ENCODE measurements at places on chromosomes 2 and 18.

- DNase-seq: no peak
Observed at GRCh38 chr2:40430776-40431599, 20.9 kb downstream of the SLC8A1 start.

- no peak for DNase-seq
Observed at GRCh38 chr2:70830366-70830765, 5.2 kb downstream of the CD207 start.

DNA sequence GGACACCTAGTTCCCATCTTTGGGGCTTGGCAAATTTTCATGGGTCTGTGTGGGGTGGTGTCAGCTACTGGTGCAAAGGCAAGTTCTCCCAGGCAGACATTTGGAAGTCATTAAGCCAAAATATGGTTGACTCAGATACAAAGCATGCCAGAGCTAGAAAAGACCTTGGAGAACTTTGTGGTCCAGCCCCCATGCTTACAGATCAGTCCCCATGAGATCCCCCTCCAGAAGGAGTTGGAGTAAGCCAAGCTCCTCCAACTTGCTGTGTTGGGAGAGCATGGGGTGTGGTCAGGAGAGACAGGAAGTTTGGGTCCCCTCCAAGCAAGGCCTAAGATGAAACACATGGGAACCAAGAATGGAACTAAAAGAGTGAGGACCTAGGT lies 224.5 kb downstream of the CYP26B1 start:
- no peak for DNase-seq

- no peak for DNase-seq
Observed at GRCh38 chr2:46982351-46983064, 66.9 kb upstream of the MCFD2 start.

DNA sequence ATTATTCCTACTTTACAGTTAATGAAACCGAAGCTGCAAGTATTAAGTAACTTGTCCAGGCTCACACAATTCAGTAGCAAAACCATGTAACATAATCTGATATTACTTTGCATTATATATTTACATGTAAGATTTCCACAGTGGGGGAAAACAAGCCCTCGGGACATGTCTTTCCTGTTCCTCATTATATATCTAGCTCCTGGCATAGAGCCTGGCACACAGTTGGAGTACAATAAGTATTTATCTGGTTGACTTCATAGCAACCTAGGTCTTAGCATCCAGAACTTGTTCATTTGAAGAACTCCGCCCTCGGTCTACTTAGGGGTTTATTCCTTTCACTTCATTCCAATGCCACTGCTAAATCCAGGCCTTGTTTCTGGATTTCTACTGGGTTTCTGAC lies 1.6 kb upstream of the RBM45 start:
- no peak for DNase-seq

GRCh38 chr2:67486041-67486796 lies 89.1 kb downstream of the ETAA1 start:
- no peak for DNase-seq

DNA sequence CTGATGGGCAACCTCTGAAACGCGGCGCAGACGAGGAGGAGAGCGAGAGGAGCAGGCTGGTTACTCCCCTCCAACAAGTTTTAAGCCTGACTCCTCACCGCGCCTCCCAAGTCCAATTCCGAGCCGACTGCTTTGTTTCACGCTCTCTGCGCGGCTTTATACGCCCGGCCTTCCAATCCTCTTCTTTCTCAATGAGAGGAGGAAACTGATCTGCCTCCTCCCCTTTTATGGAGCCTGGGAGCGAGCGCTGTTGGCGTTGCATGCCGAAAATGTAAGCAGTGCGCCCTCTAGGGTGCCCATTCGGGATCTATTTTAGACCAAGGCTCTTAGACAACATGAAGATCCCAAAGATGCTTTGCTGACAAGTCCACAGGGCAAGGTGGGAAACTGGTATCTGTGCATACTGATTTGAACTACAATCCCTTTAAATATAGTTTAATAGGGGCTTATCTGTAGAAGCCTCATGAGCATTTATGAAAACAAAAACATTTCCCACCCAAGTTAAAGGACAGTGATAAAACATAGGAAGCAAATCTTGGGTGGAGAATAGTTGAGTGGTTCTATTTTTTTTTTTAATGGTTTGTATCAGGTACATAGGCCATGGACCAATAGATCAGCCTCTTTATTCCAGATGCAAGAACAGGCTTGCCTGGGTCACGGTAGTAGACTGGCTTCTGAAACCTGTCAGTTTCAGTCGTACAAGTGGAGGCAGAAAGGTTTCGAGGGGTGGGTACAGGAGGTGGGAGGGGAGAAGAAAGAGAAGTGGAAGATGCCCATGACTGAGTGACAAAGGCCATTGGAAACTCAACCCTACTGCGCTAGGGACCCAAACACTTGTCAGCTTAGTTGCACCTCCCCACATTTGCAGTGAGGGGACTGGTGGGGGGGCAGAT lies at the start of gene RND3:
TSS of gene RND3 (minus strand) at position 131 of the 893 bp plus-strand sequence. CDS start 250 bp downstream, outside the sequence.
- no peak for DNase-seq

GRCh38 chr2:121884078-121884477 lies 128.6 kb downstream of the TSN start:
- DNase-seq: no peak

GRCh38 chr2:85178980-85179411 lies 45.8 kb downstream of the TCF7L1 start:
- DNase-seq: no peak

GRCh38 chr2:12262681-12263436 lies 453.9 kb upstream of the TRIB2 start:
- no peak for DNase-seq

- DNase-seq: no peak
Observed at GRCh38 chr2:7525746-7526145, 608.5 kb downstream of the RNF144A start.

DNA sequence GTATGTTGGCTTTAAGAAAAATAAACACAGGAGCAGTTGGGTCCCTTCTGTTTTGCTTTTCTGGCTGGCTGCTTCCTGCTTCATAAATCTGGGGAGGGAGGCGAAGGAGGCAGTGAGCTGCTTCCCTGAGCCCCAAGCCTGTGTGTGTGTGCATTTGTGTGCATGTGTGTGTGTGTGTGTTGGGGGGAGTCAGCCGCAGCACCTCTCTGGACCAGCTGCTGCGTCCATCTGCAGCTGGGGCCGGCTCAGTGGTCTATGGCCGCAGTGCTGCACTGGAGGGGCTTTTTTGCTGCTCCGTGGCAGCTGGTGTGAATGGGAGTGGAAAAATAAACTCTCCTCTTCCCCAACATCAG lies 192.3 kb downstream of the RNF144A start:
- no peak for DNase-seq

DNA sequence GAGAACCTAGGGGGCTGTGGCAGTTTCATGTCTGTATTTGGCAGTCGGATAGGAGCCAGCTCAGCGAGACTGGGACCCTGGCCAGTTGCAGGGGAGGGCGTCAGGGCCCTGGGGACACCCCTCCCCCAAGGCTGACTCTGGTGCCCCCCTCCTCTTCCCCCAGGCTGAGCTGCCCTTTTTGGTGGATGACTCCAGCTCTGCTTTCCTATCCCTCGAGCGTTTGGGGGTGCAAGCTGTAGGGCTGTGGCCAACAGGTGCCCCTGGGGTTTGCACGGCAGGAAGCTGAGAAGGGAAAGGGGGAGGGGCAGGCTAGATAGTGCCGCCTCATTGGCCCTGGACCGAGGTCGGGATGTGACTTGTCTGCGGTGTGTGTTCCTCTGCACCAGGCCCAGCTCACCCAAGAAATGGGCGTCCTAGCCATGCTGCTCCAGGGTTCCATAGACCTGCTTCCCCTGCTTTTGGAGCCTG lies 26.4 kb downstream of the SPEG start:
- DNase-seq: no peak

GRCh38 chr2:111624411-111625156 lies 259.4 kb downstream of the ANAPC1 start:
- no peak for DNase-seq

DNA sequence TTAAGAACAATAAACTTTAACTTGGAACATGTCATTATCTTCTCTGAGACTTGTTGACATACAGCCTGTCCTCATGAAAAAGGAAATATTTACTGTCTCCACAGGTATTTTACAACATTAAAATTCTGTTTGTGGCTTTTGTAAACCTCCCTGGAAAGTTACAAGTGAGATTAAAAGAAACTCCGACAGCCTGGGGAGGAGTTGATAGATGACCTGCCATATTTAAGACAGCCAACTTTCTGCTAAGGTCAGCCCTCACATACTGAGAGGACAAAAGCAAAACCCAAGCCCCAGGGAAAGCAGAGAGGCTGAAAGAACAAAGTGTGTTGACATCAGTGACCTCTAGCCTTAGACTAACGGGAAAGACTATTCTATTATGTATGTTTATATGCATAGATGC lies 350.2 kb downstream of the RIT2 start:
- DNase-seq: no peak

DNA sequence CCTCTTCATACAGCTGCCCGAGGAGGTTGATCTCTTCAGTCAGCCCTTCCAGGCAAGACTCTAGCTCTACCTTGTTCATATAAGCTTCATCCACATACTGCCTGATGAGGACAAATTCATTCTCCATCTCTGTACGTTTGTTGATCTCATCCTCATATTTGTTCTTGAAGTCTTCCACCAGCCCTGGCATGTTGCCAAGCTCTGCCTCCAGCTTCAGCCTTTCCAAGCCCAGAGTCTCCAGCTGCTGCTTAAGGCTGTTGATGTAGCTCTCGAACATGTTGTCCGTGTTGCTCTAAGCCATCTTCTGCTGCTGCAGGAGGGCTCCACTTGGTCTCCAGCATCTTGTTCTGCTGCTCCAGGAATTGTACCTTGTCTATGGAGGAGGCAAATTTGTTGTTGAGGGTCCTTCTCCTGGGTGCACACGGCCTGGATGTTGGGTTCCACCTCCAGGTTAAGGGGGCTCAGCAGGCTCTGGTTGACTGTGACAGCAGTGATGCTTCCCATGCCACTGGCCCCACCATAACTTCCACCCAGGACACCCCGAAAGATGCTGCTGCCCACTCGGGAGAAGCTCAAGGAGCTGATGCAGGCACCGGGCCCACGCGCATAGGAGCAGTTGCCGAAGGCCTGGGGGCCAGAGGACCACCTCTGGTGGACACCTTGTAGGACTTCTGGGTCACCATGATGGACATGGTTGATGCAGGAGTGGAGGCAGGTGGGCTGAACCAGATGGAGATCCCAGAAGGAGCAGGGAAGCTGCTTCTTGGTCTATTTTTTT lies 30.3 kb downstream of the ICA1L start:
- DNase-seq: no peak

DNA sequence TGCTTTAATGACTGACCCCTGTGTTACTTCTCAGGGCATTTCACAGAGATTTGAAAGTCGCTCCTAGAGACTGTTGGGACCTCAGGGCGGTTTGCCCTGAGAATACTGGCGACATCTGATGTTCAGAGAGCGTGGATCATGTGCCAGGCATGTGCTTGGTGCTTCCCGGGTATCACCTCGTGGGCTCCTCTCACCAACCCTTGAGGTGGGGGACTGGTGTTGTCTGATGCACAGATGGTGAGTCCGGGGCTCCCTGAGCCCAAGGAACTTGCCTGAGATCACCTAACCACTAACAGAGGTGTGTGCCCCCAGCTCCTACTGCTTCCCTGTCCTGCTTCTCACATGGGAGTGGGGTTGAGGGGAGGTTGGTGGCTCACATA lies 16.2 kb downstream of the ATOH8 start:
- DNase-seq: no peak

DNA sequence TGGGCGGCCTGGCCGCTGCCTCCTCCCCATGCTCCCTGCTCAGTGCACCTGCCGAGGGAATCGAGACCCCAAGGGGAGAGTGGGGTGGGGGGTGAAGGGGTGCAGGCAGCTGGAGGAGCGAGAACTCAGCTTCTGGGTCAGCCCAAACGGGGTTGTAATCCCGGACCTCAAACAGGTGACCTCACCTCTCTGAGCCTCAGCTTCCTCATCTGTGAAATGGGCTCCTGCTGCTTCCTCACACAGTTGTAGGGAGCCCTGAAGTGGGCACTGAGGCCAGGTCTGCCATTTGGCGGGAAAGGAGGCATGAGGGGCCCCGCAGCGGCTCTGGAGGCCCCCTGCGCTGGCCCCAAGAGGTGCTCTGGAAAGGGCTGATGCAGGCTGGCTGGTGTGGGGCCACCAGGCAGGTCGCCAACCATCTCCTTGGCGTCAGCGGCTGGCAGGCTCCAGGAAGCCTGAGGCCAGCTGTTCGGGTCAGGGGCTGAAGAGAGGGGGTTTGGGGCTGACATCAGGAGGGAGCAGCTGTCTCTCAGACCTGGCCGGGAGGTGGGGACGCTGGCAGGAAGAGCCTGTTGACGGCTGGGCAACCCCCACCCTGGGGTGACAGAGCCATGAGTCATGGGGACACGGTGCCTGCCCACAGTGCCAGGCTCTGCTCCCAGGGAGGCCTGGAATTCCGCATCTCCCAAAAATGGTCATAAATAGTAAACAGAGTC lies 4.9 kb downstream of the KLHL30 start:
- no peak for DNase-seq

DNA sequence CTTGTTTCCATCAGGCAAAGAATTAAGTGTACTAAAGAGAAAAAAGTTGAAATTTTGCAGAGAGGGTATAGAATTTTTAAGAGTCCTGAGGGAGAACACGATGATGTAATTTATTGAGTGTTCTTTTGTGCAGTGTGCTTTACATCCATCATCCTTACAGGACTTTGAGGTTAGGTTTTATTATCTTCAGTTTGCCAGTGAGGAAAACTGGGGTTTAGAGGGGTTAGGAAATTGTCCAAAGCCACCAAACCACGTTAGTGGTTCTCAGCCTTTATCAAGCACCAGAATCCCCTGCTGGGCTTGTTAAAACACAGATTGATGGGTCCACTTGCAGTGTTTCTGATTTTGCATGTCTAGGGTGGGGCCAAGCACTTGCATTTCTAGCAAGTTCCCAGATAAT lies 277.5 kb downstream of the KCNS3 start:
- DNase-seq: no peak

GRCh38 chr2:107570876-107571275 lies 255.8 kb upstream of the RGPD4 start:
- DNase-seq: no peak

GRCh38 chr2:227407591-227408151 lies 19.9 kb upstream of the SCYGR1 start:
- DNase-seq: no peak

- no peak for DNase-seq
Observed at GRCh38 chr2:137797641-137798040, 166.6 kb upstream of the HNMT start.

GRCh38 chr2:56624181-56624580 lies 440.4 kb downstream of the CCDC85A start:
- DNase-seq: no peak

- DNase-seq: no peak
Observed at GRCh38 chr2:148948868-148949267, 73.8 kb downstream of the KIF5C start.

GRCh38 chr2:164696634-164697033 lies 75.4 kb upstream of the GRB14 start:
- no peak for DNase-seq

DNA sequence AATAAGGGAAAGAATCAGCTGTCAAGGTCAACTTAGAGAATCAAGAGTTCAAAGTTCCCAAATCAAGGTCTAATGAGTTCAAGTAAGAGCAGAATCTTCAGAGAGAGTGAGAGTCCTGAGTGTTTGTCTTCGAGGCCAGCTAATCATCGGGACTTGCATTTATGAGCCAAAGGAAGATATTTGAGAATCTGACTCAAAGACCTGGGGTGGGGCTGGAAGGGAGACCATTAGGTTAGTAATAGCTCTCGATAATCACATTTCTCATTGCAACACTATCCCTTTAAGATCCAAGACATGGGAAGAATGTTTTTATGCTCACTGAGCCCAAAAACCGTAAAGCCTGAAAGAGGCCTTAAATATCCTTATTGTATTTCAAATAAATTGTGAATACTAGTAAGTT lies 72.0 kb upstream of the FSHR start:
- no peak for DNase-seq
